ENCODE measurements at places on chromosomes 1 and 21. TPM values are rescaled to one million over a fixed set of nuclear protein-coding genes. Genes with fewer than 3 reads are reported as not detected.
A peak's percentile ranks its signal among the peaks of the same experiment; 100 is the strongest.

GRCh38 chr1:203153989-203154821 lies 21.4 kb downstream of the MYBPH start:
- no peak for DNase-seq

The SPRR1B gene
- not detected for total RNA-seq

- peak; percentile 46 for DNase-seq
These were observed 772 bp downstream of the UCK2 start for GRCh38 chr1:165828103-165828668.

GRCh38 chr1:44262816-44263567 lies 49.7 kb downstream of the DMAP1 start:
- DNase-seq = no peak

DNA sequence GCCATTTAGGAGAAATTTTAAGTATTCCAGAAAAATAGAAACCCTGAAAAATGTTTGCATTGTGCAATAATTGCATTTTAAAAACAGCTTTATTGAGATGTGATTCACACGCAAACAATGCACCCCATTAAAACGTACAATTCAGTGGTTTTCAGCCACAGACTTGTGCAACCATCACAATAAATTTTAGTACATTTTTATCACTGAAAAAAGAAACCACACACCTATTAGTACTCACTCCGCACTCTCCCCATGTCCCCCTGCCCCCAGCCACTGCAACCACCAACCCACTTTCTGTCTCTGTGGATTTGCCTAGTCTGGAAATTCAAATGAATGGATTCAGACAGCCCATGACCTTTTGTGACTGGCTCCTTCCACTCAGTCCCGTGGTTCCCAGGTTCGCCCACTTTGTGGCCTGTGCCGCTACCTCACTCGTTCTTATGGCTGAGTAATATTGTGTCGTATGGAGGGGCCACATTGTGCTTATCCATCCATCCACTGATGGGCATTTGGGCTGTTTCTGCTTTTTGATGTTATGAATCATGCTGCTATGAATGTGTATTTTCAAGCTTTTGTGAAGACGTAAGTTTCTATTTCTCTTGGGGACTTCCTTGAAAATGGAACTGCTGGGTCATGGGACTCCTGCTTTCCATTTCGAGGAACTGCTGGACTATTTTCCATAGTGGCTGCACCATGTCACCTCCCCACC lies 147.7 kb upstream of the ARHGEF16 start:
- no peak for DNase-seq

The ZNF683 gene
- total RNA-seq = not detected

DNA sequence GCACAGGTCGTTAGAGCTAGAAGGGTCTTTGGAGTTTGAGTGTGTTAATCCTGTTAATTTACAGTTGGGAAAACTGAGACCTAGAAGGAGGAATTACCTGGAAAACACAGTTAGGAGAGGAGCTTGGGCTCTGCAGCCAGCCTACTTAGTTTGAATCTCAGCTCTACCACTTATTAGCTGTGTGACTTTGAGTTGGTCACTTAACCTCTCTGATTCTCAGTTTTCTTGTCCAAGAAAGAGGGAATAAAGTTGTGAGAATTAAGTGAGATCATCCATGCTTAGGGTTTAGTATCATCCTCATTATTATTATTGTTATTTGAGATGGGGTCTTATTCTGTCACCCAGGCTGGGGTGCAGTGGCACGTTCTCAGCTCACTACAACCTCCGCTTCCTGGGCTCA lies 5.4 kb upstream of the HTR1D start:
- no peak for DNase-seq

DNA sequence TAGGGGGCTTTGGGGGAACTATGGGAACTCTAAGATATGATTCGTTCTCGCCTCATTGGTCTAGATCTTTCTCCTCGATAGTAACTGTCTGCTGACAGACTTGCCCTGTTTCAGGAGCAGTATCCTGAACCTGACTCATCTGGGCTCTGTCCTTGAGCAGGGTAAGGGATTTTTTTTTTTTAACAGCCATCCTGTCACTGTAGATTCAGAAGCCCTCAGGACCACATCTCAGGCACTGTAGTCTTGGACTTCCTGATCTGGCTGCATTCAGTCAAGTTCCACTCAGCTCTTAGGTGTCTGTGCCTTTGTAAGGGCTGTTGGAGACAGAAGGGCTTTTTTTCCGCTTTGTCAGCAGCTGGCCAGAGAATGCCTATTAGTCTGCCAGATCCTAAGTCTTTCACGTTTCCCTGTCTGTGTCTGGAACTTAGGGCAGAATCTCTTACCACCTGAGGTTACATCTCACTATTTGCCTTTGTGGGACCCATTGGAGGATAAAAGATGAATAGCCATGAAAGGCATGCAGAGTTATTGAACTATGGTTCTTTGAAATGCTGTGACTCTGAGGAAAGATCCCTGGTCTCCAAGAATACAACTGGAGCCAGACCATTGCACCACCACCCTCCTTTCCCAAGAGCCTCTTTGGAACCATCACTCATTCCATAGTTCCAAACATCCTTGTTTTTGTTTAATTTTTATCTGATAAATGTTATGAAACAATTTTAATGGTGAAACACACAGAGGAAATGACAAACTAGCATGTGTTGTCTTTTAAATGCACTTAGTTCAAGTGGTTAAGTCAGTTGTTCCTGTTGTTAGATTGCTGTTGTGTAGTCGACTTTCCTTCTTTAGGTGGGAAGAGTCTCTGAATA lies 49.7 kb upstream of the MACF1 start:
- DNase-seq = peak; percentile 80

DNA sequence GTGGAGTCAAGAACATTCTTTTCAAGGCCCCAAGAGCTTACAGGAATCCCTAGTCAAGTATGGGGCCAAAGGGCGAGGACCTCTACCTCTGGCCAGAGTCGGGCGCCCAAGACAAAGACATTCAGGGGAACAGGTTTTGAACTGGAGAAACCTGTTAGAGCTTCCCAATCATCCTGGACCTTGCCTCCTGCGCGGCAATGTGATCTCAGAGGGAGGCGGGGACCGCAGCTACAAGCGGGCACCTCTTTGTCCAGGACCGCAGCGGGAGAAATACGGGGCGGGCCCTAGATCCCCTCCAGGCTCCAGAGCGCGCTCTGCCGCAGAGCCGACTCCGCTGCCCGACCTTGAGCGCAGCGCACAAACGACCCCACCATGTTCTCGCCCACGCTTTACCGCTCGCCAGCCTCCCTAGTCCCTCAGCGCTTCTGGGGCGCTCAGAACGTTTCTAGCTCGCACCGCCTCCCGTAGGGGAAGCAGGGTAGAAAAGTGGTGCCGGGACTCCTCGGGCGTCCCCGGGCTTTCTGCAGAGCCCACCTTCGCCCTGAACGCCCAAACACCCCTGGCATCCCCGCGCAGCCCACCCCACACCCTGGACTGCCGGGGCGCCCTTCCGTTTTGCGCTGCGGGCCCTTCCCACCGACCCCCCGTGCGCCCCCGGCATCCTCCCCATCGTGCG lies 28.1 kb downstream of the RABIF start:
- DNase-seq = peak; percentile 81

DNA sequence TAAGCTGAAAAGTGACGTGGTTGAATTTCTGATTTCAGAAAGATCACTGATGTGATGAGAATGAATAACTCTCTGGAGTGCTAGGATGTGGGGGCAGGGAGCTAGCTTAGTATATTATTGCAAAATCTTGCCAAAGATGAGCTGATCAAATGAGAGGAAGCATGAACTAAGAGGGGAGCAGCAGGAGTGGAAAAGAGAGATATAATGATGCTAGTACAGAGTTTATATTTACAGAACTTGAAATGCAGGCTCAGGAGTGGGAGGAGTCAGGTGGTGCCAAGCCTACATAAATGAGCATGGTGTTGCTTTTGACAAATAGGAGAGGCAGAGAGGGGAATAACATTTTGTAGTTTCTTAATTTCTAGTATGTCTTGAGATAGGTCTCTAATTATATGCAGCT lies 38.1 kb upstream of the NBL1 start:
- DNase-seq = no peak

DNA sequence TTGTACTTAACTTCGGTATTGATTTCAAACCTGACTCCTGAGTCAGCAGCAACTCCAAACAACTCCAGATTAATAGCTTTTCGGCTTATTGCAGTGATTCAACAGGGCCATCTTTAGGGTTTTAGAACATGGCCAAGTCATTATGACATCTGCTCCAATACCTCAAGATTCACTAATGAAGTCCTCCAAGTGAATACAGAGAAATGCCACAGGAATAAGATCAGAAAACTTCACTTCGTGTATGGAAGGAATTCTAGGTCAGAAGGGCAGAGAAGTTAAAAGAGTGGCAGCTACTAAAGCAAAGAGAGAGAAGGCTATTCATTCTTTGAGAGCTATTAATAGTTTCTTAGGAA lies 7.6 kb upstream of the C1orf116 start:
- DNase-seq = no peak

DNA sequence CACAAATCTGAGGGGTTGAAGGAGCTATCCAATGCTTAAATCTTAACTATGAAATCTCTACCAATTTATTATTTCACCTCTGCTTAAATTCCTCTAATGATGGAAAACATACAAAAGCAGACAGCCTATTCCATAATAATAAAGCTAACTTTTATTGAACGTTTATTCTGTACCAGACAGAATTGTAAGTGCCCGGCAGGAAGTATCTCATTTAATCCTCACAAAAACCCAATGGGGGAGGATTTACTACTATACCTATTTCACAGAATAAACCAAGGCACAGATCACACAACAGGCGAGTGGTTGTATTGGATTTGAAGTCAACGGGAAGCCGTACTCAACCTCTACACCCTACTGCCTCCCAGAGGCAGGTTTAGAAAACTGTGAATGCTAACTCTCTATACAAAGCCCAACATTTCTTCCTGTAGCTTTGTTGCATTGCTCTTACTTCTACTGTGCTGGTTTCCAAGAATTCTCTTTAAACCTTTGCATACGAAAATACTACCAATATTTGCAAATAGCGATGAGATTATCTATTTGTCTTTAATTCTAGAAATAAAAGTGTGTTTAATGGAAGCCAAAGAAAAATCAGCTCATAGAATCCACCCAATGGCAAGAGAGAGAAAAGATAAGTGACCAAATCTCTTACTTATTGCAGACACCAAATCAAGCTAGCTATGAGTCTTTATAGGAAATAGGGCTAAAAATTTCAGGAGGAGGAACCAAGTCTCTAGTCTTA lies 33.5 kb upstream of the C1orf53 start:
- no peak for DNase-seq

GRCh38 chr1:41361495-41362356 lies 492 bp downstream of the FOXO6 start:
- DNase-seq = no peak

GRCh38 chr1:54361342-54361741 lies 44.9 kb downstream of the SSBP3 start:
- DNase-seq = no peak

DNA sequence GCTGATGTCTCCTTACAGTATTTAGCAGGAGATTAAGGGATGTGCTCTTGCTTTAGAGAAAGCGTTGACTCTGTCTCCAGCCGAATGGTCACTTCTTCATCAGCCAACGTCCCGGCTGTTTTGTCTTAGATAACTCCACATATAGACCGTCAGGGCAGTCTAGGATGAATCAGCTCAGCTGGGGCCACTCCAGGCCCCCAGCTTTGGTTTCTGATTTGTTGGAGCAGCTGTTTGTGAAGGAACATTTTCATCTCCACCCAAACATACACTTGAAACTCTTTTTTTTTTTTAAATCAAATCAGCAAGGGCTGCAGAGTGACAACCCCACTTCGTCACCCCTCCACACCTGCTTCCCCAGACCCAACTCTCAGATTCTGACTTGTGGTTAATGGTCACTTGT lies 206.1 kb upstream of the GALNT2 start:
- DNase-seq = no peak

The FOXO6 gene
- total RNA-seq = 0.54 TPM

The DNM3 gene
- total RNA-seq = 0.90 TPM

The GBP6 gene
- 0.07 TPM for total RNA-seq

GRCh38 chr1:70043804-70044203 lies 161.6 kb downstream of the LRRC40 start:
- DNase-seq = no peak

DNA sequence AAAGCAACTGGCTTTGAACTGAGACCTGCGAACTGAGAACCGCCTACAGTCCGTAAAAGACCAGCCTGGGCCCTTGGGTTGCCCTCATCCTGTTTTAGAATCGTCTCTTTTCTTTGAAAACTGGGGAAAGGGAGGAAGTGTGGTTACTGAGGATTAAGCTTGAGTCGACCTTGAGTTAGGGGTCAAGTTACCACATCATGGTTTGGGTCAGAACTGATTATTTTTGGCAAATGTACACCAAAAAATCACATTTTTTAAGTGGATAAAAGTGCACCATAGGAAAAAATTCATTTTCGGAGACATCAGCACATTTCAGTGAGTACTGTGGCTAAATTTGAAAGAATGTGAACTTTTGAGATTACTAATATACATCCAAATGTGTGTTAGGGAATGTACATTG lies 76.9 kb upstream of the KAZN start:
- no peak for DNase-seq

- no peak for DNase-seq
These were observed 80.8 kb upstream of the RAB4A start for GRCh38 chr1:229190057-229190575.

The CTXND2 gene
- not detected for total RNA-seq

- DNase-seq = peak; percentile 72
These were observed 77.3 kb upstream of the BCAR3 start for GRCh38 chr1:93758842-93759515.

GRCh38 chr21:43278359-43278758 lies 109.6 kb downstream of the CRYAA start:
- DNase-seq = no peak

DNA sequence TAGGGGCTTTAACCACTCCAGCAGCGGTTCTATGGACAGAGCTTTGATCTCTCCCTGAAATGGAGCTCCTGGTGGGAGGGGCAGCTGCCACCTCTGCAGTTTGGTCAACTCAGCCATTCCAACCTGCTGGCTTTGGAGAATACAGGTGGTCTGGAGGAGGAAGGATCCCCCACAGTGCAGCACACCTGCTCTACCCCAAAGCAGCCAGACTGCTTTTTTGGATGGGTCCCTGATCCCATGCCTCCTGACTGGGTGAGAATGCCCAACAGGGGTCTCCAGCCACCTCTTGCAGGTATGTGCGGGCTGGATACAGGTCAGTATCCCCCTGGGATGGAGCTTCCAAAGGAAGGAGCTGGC lies 53.9 kb downstream of the TPTE start:
- DNase-seq = no peak

The SIM2 gene
- not detected for total RNA-seq

The RHD gene
- total RNA-seq = not detected

- DNase-seq = no peak
These were observed 373.4 kb downstream of the SEC16B start for GRCh38 chr1:177596485-177596884.

- DNase-seq = no peak
These were observed 1155.1 kb upstream of the ADGRL2 start for GRCh38 chr1:80645621-80646020.

The IQCC gene
- total RNA-seq = 0.43 TPM

DNA sequence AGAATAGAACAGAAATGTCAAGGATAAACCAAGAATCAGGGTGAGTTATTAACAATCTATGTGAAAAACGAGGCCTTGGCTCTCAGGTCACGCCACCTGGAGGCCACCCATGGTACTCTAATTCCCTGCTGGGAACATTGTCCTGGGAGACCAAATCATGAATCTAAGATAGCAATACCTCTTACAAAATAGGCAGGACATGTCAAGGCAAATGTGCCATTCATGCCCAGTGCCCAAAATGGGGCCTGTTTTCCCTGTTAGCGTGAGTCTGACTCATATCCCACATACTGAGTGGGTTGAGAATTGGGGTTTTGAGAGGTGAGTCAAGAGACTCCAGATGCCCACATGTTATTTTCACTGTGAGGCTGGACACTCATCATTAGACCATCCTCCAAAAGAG lies 380.8 kb downstream of the HHIPL2 start:
- peak; percentile 52 for DNase-seq

The CLCA1 gene
- total RNA-seq = not detected

All from right lobe of liver (tissue), 6 donors.